ENCODE measurements at places on chromosomes 11 and 22.

DNA sequence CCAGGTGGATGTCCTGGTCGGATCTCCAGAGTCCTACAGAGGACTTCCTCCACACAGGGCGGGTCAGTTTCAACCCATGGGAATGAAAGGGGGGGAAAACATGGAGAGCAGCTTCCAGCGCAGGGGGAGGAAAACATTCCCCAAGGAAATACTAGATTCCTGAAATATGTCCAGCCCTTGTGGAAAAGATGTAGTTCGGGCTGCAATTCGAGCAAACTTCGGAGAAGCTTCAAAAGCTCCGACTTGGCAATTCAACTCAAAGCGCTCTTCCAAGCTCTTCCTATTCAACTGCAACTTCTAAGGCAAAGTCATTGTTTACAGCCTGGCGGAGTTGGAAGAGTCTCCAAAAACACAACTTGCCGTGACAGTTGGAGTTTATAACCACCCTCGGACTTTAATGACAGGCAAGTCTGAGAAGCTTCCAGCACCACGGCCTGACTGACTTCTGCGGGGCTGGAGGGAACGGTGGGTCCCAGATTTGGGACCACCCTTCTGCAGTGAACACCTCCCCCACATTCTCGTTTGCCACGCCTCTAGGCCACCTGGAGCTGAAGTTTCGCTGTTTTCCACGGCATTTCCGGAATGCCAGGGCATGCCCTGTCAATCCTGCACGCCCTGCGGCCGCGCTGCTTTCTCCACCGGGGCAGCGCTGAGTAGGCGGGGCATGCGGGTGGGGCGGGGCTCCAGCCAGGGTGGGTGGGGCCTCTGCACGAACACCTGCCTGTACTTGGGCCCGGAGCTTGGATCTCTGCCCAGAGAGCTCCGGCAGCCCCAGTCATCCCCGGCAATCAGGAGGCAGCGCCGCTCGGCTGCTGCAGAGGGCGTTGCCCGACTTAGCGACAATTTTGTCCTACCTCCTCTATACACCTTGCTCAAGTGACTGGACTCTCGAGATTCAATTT, 49.0 kb upstream of the BIRC3 start:
- peak; percentile 49 for DNase-seq

DNA sequence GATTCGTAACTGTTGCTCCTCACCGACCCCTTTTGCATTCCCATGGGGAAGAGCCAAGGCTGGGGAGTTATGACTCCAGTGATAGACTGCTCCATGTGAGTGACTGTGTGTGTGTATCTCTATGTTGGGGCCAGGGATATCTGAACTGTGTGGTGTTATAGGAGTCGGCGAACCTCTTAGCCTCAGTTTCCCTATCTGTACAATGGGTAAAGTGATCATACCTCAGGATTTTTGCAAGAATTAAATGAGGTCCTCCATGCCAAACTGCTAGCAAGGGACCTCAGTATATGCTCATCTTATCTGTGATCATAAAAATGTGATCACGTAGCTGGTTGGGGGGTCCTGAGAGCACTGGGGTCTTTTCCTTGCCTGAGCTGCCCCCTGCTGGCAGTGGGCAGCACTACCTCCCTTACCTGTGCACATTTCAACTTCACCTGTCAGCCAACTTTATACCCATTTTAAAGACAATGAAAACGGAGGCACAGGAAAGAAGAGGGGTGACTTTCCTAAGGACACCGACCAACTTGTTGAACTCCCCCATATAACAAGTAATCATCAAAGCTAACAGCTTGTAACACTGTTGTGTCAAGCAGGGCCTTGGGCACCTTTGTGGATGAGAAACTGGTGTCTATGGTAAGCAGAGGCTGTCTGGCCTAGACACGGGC, 1.4 kb upstream of the DPP3 start:
- peak; percentile 30 for DNase-seq

DNA sequence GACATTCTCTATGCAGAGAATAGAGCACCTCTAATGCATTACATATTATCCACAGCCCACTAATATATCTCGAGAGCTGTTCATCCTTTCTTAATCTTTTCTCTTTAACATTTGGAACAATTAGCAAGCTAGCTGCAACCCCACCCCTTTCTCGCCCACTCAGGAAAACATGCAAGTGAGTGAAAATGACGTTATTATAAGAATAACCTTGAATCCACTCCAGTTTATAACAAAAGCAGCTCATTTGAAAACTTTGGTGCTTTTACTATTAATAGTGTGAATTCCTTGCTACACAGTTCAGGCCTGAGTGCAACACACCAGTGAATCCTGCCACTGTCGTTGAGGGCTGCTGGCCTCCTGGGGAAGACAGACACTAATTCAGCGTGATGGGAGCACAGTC, 63.3 kb upstream of the BMAL1 start:
- no peak for DNase-seq

DNA sequence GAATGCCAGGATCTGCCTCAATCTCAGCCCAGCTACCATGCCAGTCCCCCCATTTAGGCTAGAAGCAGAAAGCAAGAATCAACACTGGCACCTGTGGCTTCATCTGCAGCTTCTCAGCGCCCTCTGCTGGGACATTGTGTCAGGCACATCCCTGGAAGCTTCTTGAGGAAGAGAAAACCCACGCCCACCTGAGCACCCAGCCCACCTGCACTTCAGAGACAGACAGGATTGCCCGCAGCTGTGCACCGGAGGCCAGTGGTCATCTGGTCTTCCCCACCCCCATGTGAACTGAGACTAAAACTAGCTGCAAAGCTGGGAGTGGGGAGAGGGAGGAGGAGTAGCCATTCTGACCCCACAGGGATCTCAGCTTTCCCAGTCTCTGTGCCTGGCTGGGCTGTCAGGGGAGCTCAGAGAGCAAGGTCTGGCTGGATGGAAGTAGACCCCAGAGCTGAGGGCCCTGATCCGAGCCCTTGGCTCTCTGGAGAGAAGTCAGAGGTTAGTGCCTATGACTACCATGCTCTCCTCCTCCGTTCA, 66.8 kb downstream of the FEZ1 start:
- peak; percentile 73 for DNase-seq

DNA sequence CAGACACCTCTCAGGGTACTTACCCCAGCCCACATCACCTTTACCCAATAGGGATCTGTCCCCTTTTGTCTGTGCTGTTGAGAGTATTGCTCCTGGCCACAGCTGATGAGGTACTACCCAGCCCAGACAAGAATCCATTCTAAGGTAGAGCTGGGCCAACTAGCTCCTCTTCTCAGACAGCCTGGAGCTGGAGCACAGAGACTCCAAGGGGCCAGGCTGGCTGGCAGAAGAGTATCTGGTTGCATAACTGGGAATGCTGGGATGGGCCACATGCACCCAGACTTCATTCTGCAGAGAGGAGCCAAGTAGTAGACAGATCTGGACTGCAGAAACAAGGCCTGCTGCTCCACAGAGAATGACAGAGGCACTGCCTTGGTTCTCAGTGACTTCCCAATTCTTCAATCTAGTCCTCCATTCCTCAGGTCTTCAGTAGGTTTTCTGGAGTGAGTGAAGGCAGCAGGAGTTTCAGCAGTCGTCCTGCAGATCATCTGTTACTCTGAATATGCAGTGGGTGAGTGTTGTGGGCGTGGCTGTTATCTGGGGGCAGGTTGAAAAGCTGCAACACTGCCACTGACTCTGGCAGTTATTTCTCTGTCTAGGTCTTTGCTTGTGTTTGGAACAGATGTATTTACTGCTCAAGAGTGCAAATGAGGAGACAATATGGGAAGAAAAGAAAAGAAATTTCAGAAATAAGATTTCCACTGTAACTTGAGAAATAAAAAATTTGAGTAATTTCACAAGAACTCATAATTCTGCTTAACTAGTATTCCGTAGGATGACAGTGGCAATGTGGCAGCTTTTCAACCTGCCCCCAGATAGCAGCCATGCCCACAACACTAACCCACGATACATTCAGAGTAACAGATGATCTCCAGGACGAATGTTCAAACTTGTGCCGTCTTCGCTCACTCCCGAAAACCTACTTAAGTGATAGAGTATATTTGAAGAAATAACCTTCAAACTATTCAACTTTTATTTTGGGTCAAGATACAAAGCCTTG, 34.9 kb downstream of the MAPK1 start:
- peak; percentile 15 for DNase-seq

- DNase-seq, result no peak
Measured at GRCh38 chr22:17217179-17217578, 2.1 kb downstream of the ADA2 start.

DNA sequence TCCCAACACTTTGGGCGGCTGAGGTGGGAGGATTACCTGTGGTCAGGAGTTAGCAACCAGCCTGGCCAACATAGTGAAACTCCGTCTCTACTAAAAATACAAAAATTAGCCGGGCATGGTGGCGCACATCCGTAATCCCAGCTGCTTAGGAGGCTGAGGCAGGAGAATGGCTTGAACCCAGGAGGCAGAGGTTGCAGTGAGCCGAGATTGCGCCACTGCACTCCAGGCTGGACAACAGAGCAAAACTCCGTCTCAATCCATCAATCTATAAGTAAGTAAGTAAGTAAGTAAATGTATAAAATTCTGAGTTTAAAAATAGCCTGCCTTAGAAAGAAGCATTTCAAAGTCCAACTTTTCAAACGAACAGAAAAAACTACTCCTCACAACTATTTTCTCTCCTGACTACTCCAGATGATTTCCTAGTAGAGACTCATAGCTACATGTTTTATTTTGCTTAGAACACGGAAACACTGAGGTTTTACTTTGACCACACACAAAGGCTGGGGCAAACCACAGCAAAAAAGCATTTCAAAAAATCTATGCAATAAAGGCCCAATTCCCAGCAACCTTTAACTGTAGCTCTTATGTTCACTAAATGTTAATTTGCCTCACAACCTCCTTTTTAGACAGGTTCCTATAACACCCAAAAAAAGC, 16.3 kb downstream of the SPTY2D1 start:
- DNase-seq, result peak; percentile 40

GRCh38 chr11:2277933-2278523, 7.6 kb upstream of the ASCL2 start:
- no peak for DNase-seq

DNA sequence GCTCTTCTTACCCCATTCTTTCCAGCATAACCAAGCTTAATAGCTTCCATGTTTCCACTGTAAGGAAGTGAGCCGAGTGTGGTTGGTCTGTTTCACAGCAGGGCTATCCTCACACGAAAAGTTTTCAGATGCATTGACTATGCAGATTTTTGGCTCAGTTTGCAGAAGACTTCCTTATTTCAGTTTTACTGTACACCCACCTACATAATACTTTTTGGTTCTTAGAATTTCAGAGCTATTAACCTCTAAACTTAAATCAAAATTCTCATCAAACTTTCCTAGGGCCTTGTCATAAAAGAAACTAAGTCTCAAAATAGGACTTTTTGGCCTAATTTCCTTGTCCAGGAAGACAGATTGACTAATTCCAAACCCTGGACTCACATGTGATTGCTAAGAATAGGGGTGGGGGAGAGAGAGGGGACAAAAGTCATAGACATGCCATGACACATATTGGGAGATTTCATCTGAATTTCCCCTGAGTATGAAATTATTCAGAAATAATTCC, 7.3 kb upstream of the EHF start:
- DNase-seq, result no peak

GRCh38 chr22:36948273-36949225, 35.1 kb downstream of the CSF2RB start:
- DNase-seq, result no peak

- DNase-seq, result no peak
Measured at GRCh38 chr11:46951864-46952263, 15.3 kb downstream of the CSTPP1 start.

DNA sequence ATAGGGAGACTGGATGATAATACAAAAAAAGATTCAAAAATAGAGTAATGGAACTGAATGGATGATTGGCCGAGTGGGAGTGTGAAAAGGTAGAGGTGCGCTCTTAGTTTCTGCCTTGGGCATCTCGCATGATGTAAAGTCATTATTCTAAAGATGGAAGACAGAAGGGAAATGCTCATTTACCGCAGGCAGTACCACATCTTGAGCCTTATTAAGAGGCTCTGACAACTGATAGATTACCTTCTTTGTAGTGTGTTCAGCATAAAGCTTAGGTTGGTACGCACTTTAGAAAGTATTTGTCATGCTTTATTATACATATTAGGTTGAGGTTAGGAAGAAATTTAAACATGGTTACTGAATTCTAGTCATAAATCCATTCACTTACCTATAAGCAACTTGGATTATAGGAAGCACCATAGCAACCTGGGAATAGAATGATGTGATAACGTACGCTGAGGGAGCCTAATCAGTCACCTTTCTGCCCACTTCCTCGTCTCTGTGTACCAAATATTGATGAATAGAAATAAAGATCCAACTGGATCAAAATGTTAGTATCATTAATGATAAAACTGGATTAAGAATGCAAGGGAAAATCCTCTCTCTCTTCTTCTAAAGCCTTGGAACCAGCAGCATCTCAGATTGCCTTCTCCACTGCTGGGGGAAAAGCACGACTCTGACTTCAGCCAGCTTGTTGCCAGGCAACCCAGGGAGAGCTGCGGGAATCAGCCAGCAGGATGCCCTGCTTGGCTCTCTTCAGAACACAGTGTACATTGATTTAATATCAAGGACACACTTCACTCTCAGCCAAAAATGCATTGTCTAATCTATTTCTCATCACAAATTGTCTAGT, 29.0 kb upstream of the VWA5A start:
- DNase-seq, result no peak

DNA sequence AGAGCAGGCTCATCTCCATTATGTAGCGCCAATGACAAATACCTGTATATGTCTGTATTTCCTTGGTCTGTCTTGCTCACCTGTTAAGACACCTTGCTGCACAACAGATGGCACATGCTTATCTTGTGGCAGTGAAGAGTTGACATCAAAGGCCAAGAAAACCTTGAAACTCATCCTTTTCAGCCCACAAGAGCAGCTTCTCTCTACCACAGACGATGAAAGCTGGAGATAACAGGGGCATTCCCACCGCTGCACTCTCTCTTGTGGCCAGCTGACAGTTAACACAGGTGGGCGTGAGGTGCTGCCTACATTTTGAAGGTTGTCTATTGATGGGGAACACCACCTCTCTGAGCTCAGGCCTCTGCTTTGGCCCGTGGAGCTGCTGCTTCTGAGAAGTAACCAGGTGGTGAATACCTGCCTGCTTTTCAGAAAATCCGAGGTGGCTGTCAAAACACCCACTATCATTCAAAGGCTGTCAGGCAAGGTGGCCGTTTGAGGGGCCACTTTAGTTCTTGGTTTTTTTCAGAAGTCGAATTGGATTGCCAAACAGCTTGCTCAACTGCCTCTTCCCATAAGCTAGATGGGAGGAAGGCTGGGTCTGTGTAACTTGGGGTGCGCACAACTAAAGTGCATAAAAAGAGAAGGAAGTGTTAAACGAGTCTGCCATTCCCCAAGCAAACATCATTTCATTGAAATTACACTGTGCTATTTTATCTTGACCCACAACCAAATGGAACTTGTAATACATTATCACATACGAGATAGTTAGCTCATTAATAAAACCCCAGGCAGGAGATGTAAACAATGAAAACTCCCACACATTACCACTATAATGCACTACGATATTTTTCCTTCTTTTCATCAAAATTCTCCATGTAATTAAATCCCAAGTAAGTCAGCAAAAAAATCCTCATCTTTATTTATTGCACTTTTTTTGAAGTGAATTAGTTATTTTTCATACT, 87.1 kb upstream of the RAG2 start:
- DNase-seq, result no peak

- no peak for DNase-seq
Measured at GRCh38 chr11:36132940-36133339, 156.3 kb downstream of the COMMD9 start.

- DNase-seq, result no peak
Measured at GRCh38 chr11:31131760-31132159, 237.8 kb downstream of the DCDC1 start.

GRCh38 chr11:47879259-47880158, 31.4 kb upstream of the NUP160 start:
- DNase-seq, result no peak

GRCh38 chr11:61873588-61874376, 17.6 kb downstream of the FADS3 start:
- no peak for DNase-seq

- DNase-seq, result no peak
Measured at GRCh38 chr22:24331468-24332440, 61.1 kb downstream of the SPECC1L start.
